ENCODE measurements at places on chromosomes 11 and 22.
A peak's percentile ranks its signal among the peaks of the same experiment; 100 is the strongest.

- no peak for DNase-seq
These were observed 7.3 kb downstream of the SIDT2 start for GRCh38 chr11:117185736-117186430.

DNA sequence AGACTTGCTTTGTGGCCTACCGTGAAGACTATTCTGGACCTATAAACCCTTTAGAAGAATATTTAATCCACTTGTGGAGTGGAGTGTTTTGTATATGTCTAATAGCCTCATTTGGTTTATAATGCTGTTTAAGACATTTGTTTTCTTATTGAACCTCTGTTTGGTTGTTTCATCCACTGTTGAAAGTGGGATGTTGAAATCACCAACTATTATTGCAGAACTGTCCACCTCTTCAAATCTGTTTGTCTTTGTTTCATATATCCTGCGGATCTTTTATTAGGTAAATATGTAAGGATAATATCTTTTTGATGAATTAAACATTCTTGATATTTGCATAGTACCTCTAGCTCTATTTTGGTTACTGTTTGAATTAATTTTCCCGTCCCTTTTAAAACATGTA, 49.1 kb downstream of the XKR3 start:
- no peak for DNase-seq

DNA sequence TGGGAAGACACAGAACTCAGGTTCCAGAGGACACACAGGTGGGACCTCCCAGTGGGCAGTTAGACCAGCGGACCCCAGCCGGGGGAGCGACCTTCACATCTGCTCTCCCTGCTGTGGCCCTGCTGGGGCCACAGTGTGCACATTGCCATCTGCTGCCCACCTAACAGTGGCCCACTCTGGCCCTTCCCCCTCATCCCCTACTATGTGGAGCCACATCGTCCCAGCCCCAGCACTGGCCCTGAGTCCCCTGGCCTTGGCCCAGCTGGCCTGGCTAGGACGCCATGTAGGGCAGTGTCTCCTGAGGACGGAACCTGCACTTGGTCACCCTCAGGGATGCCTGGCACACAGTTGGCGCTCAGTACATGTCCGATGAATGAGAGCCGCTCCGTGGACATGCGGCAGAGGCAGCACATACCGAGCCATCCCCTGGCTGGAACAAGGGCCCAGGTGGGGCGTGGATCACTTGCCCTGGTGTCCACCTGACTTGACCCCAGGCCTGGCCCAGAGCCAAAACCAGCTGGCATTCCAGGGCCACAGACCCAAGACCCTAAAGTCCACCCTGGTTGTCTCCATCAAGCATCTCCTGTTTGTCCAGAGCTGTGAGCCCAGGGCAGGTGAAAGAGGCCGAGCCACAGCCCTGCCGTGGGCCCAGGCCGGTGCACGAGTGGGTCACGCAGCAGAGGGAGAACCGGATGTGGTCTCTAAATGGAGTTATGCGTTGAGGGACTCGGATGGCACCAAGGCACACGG, 93.1 kb upstream of the FGF3 start:
- DNase-seq: no peak

DNA sequence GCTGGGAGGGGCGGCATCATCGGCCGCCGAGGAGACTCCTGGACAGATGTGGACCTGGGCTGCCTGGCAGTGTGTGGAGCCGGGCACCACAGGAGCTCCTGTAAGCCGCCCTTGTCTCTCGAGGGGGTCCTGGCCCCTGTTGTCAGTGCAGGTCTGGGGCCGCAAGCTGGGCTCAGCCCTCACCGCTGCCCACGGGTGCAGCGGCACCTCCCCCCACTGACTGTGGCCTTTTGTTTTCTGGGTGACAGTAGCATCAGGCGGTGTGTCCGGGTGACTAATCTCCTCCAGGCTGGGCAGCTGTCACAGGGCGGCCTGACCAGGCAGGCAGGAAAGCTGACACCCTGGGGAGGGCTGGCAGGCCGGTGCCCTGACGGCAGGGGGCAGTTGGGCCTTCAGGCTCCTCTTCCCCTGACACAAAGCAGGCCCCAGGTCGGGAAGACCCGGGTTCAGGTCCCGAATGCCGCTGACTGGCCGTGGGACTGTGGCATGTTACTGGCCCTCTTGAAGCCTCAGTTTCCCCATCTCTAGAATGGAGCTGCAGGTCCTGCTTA, 16.3 kb downstream of the DGKZ start:
- no peak for DNase-seq

DNA sequence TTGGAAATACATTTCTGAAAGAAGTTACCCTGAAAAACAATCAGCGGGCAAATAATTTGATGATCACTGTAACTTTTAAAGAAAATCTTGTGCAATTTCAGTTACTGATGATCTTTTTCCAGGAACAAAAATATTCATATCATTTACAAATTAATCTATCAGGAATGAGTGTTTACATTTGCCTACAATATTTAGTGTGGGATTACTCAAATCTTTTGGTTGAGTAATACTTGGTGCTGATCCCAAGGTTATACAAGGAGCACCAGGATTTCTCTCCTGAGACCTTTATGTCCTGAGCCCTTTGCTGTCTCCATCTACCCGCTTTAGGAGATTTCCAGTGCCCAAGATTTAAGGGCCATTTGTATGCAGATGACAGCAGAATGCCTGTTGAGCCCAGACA, 116.1 kb downstream of the ATXN10 start:
- DNase-seq: no peak

DNA sequence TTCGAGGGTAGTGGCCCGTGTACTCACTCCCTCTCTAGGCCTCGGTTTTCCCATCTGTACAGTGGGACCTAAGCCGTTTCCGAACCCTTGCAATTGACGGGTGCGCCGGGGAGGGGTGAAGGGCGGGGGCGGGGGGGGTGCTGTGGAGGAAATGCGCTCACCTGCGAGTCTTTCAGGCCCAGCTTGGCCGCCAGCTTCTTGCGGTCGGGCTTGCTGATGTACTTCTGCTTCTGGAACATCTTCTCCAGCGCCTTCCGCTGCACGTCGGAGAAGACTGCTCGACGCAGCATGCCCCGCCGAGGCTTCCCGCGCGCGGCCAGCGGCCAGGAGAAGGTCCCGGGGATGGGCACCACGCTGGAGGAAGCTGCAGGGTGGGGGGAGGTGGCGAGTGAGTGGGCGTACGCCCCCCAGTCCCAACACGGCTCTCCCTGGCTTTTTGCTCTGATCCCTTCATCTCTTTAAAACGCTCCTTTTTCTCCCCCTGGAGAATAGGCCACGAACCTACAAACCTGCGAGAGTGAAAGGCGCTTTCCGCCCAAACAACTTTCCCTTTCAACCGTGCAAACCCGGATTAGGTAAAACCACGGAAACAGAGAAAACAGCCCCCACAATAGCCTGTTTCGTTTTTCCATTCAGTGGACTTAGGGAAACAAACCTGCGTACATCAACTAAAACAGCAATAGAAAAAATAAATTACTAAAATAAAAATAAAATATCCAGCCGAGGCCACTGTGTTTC, 3.2 kb downstream of the DBX1 start:
- DNase-seq: no peak

DNA sequence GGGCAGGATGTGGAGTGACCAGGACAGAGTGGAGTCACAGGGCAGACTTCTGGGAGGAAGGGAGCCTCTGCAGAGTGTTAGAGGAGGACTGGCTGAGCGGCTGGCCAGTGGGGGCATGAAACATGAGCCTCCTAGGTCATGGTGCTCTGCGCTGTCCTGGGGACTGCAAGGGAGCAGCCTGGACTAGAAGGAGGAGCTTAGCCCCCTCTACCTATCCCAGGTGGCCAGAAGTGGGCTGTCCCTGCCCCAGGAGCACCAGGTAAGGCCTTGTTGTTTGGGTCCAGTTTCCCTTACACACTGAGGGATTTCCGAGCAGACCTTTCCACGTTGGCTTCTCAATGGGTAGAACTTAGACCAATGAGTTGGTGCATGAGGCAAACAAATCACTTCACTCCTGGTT, 7.4 kb downstream of the PKNOX2 start:
- no peak for DNase-seq

- no peak for DNase-seq
These were observed 93.2 kb downstream of the LDLRAD3 start for GRCh38 chr11:36037031-36037430.

DNA sequence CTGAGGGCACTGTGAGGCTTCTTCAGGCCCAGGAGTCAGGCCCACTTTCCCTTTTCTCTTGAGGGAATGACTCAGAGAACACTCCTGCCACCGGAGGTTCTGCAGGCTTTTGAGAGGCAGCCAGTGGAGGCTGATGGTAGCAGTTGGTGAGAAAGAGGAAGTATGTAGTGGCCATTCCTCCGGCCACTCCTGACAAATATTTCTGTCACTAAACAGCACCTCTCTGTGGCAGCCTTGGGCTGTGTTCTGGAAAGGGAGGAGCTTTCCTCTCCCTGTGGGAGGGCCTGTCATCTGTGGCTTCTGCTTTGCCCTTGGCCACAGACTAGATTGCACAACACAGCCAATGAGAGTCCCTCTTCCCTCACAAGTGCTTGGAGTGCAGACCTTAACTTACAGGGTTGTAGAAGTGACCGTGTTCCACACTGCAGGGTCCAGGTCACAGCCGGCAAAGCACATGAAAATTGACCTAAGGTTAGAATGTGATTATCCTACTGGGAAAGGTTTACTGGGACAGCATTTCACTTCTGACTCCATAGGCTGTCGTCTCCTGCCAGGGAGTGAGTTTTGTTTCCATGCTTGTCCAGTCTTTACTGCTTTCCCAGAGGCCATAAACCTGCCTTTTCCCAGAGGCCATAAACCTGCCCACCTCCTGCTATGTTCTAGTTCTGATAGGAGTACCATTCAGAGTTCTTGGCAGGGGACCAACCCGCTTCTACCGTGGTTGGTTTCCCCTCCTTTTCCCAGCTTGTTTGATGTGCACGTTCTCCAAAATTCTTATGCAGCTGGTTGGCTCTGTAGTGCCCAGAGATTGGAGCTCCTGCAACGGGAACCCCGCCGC, 33.3 kb downstream of the MARK2 start:
- peak; percentile 55 for DNase-seq

DNA sequence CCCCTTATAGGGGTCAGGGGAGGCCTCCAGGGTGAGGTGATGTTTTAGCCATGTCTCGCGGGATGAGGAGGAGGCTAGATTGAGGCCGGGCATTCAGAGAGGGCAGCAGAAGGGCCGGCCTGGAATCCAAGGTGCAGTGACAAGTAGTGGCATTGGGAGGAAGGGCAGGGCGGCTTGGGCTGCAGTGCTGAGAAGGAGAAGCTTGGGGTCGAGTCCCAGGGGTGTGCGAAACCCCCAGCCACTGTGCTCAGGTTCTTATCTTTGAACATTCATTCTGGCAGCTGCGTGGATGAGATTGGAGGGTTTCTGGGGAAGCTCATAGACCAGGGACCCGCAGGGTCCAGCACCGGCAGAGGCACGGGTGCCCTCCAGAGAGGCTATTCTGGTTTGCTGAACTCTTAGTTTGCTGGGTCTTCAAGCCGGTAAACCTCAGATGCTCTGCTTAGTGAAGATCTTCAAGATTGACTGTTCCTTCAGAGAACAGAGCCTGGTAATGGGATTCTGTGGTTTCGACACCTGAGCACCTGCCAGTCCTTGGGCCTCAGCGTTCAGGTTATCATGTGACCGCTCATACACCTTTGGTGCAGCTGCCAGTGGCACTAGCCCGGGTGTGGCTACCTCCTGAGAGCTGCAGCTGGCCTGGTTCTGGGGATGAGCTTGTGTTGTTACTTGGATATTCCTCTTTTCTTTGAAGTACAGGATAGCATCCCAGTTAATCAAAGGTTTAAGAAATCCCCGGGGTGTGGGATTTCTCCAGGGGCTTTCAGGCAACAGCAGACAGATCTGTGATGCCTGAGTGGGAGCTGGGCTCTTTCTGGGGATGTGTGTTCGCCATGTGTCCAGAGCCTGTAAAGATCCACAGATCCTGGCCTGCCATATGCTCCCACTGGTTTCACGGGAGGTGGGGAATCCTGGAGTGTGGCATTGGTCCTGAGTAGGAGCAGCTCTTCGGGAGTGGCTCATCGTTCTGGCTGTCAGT, 152.8 kb downstream of the TBC1D22A start:
- no peak for DNase-seq

GRCh38 chr11:10931761-10932670, 74.2 kb upstream of the ZBED5 start:
- DNase-seq: no peak

- DNase-seq: no peak
These were observed 21.8 kb upstream of the EIF3M start for GRCh38 chr11:32561835-32562234.

GRCh38 chr22:42277988-42278776, 7.7 kb upstream of the TCF20 start:
- DNase-seq: no peak

DNA sequence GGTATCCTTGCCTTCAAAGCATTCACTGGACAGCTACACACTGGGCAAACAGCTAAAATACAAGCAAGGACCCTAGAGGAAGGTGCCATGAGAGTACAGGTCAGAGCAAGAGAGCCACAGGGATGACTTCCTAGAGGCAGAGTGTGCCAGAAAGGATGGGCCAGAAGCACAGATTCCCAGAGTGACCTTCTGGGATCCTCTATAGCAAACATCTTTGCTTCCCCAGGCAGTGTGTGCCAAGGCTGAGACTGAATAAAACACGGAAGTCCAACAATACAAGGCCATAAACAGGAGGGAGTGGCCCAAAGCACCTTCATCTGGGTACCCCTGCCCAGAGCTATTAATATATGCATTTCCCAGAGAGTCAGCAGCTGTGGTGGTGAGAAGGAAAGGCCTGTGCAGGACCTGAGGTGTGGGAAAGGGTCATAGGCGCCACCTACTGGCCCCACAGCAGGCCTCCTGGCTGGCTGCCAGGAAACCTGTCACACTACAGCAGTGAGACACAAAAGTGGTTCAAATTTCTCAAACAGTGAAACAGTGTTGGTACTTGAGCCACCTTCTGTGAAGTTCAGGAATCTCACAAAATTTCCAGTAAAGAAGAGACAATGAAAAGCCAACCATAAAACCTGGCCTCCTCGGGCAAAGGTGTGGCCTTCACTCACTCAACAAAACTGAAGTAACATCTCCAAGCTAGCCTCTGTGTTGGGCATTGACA, 20.3 kb downstream of the CLPB start:
- peak; percentile 60 for DNase-seq

DNA sequence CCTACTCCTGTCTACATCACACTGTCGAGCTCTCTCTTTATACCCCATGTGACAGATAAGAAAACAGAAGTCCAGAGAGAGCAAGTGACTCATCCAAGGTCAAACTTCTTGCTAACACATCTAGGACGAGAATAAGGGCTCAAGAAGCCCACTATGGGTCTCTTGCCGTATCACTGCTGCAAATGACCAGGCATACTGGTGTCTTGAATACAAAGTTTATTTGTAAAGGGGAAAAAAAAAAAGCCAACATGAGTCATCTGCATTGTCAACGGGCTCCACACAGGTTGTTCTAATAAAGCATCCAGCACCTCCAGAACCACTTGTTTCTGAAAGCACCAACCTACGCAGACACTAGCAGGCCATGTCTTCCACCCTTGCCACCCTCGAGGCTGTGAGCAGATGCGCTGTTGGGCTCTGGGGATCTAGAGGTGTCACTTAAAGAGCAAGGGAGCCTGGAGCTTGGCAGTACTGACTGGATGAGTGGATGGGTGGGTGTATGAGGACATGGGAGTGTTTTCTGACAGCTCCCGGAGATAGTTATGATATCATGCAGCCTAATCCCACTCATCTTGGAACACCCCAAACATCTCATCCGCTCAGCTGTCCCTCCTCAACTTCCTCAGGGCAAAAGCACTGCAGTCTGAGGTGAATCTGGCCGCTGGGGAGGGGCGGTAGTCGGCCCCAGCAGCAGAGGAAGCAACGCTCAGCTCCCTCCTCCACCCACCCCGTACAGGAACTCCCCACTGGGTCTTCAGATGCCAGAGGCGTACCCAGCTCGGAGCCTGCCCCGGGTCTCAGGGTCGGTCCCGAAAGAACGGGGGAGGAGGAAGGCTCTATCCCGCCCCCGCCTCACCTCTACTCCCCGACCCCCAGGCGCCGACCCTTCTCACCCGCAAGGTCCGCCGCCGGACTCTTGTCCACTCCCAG, 1.0 kb downstream of the SMCO4 start:
- peak; percentile 46 for DNase-seq

GRCh38 chr22:46602025-46602424, 18.2 kb upstream of the GRAMD4 start:
- DNase-seq: no peak
